Vein endothelial cell (primary cell): ENCODE measurements at places on chromosomes 3 and 15. TPM values are rescaled to one million over a fixed set of nuclear protein-coding genes. Genes with fewer than 3 reads are reported as not detected.

Gene FGF12
- total RNA-seq: 1.6 and 2.9 TPM in 2 replicates

Gene TMEM158
- total RNA-seq: 0.33 and 1.9 TPM in 2 replicates

Gene SERPINI2
- total RNA-seq: not detected in 2 replicates

Gene DNASE1L3
- 0.65 TPM in 1 of 2 replicates, not detected in the other for total RNA-seq

Gene BCL2A1
- total RNA-seq: 1.4 TPM in 1 of 2 replicates, not detected in the other
